ENCODE measurements at places on chromosomes 4 and X.

- no peak for DNase-seq
These were observed 70.5 kb downstream of the GATB start for GRCh38 chr4:151690164-151690870.

DNA sequence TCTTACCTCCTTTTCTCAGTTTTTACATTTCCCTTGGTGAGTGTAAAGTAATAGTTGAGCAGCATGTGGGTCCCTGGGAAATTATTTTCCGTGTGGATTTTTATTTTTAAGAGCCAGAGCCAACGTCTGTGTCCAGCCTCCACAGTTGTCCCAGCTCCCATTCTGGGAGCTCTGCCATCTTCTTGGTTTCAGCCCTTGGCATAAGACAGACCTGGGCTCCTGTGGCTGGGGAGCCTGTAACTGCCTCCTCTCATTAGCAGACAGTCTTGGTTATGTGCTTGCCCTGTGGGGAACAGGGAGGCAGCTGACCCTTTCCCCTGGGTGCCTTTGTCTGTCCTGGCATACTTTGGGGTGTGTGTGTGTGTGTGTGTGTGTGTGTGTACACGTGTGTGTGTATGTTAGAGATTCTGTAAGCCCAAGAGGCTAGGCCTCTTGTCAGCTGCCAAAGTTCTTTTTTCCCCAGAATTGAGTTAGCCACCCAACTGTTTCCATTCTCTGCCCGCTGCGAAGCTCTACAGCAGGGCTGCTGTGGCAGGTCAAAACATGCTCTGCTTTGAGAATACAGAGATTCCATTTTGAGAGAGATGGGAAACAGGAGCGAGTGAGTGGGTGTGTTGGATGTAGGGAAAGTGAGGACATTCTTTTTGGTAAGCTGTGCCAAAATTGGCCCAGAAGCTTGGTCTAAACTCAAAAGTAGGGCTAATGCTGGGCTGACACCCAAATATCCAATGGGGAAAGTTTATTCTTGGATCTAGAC, 140.7 kb downstream of the TMEM164 start:
- DNase-seq: no peak

DNA sequence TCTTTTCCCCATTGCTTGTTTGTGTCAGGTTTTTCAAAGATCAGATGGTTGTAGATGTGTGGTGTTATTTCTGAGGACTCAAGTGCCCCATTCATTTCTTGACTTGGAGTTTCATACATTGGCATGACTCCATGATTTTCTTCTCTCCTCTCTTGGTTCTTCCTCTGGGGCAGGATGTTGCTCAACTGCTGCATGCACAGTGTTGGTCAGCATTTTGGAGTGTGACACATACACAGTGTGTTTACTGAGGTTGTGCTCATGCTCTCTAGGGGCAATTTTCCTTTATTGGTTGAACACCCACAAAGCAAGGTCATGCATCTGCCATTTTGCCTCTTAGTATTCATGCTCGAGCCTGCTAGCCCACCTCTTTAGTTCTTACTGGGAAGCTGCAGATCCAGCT, 1993.8 kb downstream of the ARAP2 start:
- DNase-seq: no peak

DNA sequence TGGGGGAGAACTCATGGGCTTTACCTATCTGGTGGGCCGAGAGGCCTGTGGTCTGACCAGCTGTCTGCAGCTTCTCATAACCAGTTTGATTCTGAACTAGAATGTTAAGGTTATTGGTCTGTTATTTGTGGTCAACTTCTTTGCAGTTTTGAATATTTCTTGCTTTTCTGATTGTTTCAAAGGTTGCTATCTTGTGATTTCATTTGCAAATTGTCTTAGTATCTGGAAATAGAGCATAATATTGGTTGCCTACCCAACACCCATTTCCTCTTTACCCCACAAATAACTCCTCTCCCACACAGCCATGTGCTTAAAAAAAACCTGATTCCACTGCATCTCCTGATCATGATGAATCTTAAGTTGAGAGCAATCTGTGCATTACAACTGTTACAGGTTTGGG, 39.1 kb upstream of the BMP2K start:
- no peak for DNase-seq

DNA sequence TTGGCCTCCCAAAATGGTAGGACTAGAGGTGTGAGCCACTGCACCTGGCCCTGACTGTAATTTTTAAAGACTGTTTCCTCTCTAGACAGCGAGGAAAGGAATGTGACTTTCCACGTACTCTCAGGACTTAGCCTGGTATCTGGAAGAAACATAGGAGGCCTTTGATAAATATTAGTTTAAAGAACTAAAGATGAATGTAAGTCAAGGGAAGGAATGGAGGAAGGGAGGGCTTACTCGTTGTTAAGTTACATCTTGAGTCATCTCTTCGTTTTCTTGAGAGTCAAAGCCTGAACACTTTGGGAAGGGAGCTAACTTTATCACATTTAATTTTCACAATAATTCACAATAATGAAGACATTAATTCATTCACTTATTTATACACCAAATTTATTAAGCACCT, 7.2 kb upstream of the LNX1 start:
- no peak for DNase-seq

GRCh38 chr4:56744030-56744429, 62.9 kb upstream of the HOPX start:
- no peak for DNase-seq

GRCh38 chrX:153933748-153934147, 1.1 kb downstream of the NAA10 start:
- DNase-seq: no peak

All from HS-27A (cell line).